Thymus (tissue), 14 donors: ENCODE measurements at places on chromosomes 1 and 21. TPM values are rescaled to one million over a fixed set of nuclear protein-coding genes. Genes with fewer than 3 reads are reported as not detected.

The ACTRT2 gene
- not detected for polyA plus RNA-seq

The PTGS2 gene
- 1.5 TPM for polyA plus RNA-seq

DNA sequence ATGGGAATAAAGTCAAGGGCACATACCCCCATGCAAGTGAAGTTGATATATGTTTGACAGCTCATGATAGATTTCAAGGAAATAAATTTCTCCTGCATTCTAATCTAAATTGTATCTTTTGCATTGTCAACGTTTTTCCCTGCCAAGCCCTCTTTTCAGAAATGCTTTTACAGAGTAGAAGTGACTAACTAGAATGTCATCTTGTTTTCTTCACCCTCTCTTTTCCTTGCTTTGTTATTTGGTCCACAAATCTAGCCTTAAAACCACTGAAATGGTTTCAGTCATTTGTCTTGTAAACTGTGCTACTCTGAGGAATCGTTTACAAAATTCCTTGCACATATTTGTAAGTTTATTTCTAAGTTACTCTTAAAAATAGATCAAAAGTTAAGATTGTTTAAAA is 600.8 kb upstream of the CXADR start:
- H3K4me3 ChIP-seq: no peak overlapping the region
- DNase-seq: no peak
- H3K36me3 ChIP-seq: no peaks in the 10 kb centered on the region
- H3K4me1 ChIP-seq: no peaks in the 10 kb centered on the region
- H3K27me3 ChIP-seq: no peaks in the 10 kb centered on the region

DNA sequence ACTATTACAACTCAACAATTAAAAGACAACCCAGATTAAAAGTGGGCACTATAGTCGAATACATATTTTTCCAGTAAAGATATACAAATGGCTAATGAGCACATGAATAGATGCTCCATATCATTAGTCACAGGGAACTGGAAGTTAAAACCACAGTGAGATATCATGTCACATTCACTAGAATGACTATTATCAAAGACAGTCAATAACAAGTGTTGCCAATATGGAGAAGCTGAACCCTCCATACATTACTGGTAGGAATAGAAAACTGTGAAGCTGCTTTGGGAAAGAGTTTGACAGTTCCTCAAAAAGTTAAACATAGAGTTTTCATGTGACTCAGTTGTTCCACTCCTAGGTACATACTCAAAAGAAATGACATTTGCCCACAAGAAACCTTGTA is 30.6 kb upstream of the MRPS6 start:
- H3K27ac ChIP-seq: no peak overlapping the region
- H3K4me3 ChIP-seq: no peak overlapping the region
- H3K4me1 ChIP-seq: no peaks in the 10 kb centered on the region
- DNase-seq: no peak

The FMOD gene
- 7.5 TPM for polyA plus RNA-seq
